HS-5 (cell line): ENCODE measurements at places on chromosomes 11 and 22.

DNA sequence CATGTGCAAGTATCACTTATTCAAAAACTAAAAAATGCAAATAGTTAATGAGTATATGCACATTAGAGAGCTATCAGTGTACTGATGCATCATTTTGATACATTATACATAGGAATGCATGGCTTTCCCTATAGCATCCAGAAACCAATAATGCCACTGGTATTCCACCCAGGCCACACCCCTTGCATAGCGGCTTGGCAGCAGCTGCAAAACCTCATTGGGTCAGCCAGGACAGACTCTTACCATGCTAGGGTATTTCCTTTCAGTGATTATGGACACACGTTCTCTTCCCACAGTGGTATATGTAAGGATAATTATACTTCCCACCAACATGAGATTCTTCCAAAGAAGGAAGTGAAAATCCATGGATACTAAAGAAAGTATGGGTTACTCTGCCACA is 145.9 kb upstream of the PITPNB start:
- no peak for DNase-seq

DNA sequence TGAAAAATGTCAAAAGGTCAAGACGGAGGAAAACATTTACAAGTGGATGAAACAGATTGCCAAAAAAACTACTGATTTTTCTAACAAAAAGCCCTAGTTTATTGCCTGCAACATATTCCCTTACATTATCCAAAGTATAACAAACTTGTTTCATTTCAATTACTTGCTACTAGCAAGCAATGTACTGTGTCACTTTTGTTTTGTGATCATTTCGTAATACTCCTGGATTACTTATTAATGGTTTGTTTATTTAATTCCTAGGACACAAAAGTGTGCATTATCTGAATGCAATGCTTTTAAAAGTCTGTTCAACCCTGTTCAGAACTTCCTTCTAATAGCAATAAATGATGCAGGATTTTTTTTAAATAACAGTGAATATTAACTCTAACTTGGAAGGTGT is 50.9 kb downstream of the CCDC34 start:
- no peak for DNase-seq

GRCh38 chr11:952406-953385 is 27.0 kb downstream of the AP2A2 start:
- DNase-seq = no peak

DNA sequence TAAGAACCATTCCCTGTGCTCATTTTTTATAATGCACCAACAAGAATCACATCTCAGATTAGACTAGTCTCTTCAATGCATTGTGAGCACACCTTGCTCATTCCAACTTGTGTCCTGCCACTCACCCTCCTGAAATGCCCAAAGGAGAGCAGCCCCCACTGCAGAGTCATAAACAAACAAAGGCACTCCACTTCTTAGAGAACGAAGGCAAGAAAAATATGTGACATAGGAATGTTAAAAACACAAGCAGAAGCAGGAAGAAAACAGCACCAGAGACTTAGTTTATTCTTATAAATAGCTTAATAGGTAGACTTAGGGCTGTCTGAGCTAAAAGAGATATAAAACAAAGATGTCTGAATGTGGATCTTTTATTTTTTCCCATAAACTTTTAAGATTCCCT is 57.2 kb downstream of the GUCY1A2 start:
- no peak for DNase-seq

DNA sequence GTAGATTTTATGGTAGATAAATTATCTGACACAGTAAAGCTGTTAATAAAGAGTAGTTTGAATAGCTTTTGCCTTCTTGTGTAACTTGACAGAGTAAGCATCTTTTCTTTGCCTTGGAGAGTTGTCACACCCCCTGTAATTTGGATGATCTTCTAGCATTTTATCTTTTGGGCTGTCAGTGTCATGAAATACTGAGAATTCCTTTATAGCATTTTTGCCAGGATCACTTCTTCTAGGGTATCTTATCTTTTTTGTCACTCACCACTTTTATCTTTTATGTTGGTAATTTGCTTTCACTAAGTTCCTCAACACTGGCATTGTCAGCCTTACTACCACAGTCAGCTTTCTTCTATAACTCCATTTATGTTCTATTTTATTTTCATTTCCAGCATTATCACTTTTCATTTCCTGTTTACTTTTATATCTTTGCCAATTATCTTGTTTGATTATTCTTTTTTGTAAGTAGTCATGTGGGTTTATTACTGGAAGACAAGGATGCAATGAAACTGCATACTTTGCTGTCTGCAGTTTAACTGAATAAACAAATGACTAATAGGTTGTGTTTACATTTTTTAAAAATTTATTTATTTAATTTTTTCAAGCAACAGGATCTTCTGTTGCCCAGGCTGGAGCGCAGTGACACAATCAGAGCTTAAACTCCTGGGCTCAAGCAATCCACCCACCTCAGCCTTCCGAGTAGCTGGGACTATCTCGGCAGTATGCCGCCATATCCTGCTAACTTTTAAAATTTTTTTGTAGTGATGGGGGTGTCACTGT is 28.1 kb upstream of the ACAT1 start:
- DNase-seq = no peak

GRCh38 chr11:75813622-75814039 is 1.4 kb upstream of the UVRAG start:
- no peak for DNase-seq

DNA sequence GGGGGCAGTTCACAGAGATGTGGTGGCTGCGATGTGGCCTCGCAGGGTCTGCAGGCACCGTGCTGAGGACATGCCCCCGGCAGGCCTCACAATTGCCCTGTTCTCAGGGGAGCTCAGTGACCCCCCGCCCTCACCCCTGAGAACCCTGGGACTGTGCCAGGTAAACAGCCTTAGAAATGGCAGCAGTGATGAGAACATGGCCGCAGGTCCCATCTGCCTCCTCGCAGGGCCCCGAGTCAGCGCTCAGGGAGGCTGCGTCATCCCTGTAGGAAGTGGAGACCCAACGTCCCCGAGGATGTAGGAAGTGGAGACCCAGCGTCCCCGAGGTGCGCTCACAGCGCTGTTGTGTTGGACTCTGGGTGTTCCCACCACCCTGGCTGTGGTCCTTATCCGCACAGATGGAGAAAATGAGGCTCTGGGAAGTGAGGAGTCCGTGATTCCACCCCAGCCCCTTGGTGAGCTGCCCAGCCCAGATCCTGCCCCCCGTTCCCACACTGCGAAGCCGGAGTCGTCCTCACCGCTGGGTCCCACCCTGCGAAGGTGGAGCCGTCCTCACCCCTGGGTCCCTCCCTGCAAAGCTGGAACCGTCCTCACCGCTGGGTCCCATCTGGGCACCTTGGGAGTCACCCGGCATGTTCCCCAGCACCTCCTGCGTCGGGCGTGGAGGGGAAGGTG is 1086.8 kb downstream of the BRD1 start:
- DNase-seq = no peak
